ENCODE measurements at places on chromosomes 3 and 15.

- DNase-seq, result no peak
Observed at GRCh38 chr15:77515613-77516012, 94.9 kb downstream of the HMG20A start.

DNA sequence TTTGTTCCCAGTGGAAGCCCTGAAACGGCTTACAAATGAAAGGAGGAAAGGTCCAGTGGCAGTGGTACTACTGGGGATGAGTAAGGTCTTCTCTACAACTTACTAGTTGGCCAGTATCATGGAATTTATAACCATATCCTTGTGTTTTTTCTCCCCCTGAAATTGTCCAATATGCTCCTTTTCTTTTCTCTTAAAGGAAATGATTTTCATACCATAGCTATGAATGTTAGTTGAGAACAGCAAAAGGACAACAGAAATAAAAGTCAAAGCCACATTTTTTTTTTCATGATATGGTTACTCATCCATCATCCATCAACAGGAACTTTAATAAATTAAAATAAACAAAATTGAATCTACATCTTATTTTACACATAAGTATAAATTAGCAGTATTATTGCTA, 450.4 kb downstream of the MFSD1 start:
- DNase-seq, result no peak

DNA sequence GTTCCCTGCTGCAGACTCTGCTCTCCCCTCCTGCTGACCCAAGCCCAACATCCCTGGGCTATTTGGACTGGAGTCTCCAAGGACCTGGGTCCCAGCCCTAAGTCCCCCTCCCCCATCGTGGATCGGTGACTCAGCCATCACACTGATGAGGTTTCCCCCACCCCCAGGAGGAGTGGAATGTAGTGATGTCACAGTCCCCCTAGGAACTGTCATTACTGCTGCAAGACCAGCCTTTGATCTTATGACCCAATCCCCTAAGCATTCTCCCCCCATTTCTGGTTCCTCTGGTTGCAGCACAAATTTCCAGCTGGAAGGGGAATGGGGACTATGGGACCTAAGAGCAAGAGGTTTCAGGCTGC, 63.4 kb upstream of the CSPG4 start:
- DNase-seq, result no peak

GRCh38 chr3:133490468-133491351, 82.8 kb upstream of the CDV3 start:
- DNase-seq, result no peak

DNA sequence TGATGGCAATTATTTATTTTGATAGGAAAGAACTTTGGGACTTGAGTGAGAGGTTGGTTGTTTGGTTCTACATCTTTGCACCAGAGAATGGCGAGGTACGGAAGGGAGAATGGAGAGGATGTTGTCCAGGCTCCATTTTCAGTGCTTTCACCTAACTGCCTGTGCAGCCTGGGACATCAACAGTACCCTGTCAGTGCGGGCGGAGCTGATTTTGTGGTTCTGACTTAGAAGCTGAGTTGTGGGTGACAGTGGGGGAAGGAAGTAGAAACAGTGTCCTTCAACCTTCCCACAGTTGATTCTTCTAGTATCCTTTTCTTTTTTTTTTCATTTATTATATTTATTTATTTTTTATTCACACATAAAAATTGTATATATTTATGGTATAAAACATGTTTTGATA, 95.3 kb downstream of the TIGIT start:
- no peak for DNase-seq

GRCh38 chr3:17195192-17195611, 310.4 kb downstream of the PLCL2 start:
- DNase-seq, result peak; percentile 15

GRCh38 chr3:129413687-129414506, 14.5 kb downstream of the EFCAB12 start:
- peak; percentile 66 for DNase-seq

- DNase-seq, result no peak
Observed at GRCh38 chr15:73688455-73688854, 4.3 kb downstream of the CD276 start.

DNA sequence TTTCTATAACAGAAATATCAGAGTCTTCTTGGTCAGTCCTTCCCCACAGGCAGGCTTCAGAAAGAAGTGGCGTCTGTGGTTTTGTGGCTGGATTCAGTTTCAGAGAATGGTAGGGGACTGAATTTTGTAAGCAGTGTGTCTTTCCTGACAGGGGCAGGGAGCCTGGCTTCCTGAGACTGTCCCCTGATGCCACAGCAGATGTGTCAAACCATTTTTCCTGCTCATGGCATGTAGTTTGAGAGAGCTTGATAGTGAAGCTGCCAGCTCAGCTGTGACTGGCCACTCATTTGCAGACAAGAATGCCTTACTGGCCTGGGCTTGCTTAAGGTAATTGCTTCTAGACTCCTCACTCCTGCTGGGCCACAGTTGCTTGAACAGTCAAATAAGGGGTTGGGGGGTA, 26.4 kb downstream of the LARS2 start:
- no peak for DNase-seq

DNA sequence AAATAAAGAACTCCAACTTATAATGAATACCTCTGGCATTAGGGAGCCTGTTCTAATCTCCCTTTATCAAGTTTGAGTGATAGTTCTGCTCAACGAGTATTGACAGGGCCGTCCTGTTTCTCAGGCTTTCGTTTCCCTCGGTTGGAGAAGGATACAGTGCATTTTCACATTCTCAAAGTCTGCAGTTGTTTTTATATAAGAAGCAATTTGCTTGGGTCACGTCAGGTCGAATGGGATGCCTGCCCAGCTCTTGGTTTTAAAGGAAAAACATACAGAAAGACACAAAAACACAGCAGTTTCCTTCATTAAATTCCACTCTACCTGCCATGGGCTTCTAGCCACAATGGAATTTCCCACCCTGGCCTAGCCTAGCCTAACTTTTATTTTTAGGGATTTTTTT, 366.3 kb downstream of the TIGIT start:
- DNase-seq, result no peak

DNA sequence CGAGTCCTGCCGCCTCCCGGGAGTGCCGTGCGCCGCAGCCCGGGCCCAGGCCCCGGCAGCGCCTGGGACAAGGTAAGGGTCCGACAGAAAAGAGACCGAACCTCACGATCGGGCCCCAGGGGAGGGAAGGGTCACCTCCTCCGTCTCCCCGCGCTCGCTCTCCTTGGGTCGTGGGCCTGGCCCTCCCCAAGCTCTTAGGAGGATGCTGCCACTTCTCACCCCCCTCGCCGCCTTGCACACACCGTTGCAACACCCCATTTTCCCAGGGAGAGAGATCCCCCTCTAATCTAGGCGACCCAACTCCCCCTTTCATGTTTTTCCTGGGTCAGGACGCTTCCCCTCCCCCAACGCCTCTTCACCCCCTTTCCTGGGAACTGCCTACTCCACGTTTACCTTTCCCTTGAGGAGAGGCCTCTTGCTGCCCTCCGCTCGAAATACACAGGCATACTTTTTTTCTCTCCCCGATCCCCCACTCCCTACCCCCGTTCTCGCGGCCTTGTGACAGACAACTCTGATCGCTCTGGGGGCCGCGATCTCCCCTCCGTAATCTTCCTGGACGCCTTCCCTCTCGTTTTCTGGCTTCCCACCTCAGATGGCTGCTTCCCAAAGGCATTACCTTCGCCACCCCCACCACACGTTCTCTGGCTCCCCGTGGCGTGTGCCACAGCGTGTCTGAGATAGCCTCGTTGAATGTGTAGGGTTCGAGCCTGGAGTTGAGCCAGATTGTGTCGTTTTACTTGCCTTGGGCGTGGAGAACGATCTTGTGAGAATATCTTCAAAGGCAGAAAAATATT, 688 bp downstream of the SETD5 start:
- DNase-seq, result peak; percentile 41

GRCh38 chr15:73605759-73606436, 27.3 kb downstream of the NPTN start:
- no peak for DNase-seq

DNA sequence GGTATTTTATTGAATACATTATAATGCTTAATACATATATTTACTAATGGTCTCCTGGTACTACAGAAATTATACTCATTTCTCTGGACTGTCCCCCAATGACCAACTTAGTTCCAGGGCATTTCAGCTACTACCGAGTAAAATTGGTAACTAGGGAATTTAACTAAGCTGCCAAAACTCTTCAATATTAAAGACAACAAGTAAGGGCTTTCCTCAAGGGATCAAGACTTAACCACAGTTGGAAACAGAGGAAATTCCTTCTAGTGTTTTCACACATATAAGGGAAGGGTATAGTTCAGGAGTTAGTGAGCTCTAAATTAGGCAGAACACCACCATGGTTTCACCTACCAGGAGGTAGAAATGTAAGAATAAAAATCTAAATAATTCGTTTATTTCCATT, 357.4 kb downstream of the TBL1XR1 start:
- DNase-seq, result no peak

GRCh38 chr15:58513726-58514336, 82.0 kb downstream of the LIPC start:
- DNase-seq, result no peak
